Right forelimb (tissue), 1 donor: ENCODE measurements at places on chromosomes 16 and 17.

DNA sequence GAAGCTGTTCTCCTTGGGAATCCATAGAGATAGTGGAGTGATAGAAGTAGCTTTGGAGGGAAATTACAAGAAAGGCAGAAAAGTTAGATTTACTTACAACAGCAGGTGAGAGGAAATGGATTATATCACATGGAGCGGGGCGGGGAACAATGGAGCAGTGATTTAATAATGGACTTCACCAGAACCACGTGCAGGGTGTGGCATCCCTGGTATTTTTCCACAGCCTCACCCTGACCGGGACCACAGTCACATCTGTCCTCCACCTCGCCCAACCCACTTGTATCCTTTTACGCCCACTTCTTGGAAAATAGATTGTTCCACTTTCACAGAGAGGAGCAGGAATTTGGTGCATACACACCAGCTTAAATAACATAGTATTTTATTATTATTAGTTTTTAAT is 15.9 kb upstream of the CYB5B start:
- DNase-seq: no peak

DNA sequence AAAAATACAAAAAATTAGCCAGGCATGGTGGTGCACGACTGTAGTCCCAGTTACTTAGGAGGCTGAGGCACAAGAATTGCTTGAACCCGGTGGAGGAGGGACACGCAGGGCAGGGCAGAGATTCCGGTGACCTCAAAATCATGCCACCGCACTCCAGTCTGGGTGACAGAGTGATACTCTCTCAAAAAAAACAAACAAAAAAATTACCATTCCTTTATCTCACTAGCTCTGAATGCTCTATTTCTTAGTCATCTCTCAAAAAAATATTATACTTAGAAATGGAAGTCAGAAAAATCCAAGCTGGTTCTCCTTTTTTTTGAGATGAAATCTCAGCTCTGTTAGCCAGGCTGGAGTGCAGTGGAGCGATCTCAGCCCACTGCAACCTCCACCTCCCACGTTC is 40.8 kb downstream of the SPOP start:
- DNase-seq: no peak

DNA sequence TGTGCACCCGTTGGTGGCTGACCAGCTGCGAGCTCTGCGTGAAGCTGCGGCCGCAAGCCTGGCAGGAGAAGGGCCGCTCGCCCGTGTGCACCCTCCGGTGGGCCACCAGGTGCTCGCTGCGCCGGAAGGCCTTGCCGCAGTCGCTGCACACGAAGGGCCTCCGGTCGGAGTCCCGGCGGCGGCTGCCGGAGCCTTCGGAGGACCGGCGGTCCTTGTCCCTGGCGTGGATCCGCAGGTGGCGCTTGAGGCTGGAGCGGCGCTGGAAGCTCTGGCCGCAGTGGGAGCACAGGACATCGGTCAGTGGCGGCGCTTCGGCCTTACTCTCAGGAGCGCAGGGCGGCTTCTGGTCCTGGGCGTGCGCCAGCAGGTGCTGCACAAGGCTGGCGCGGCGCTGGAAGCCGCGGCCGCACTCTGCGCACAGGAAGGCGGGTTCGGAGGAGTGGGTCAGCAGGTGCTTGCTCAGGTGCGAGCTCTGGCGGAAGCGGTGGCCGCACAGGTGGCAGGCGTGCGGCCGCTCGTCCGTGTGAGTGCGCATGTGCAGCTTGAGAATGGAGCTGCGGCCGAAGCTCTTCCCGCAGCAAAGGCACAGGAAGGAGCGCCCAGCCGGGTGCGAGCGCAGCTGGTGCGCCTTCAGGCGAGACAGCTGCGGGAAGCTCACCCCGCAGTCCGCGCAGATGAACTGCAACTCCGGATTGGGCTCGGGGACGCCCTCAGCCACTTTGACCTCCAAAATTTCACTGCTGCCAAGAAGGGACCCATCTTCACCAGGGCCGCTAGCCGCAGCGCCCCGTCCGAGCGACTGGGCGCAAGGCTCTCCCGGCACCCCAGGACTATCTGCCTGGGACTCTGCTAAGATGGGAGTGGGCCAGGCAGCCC is 9.1 kb downstream of the ZSCAN10 start:
- no peak for DNase-seq

- DNase-seq: no peak
These were observed 28.3 kb upstream of the TEX2 start for GRCh38 chr17:64291268-64291851.

- DNase-seq: no peak
These were observed 17.0 kb downstream of the PIK3R5 start for GRCh38 chr17:8948462-8948861.

GRCh38 chr16:82236415-82236814 is 66.4 kb upstream of the MPHOSPH6 start:
- no peak for DNase-seq

DNA sequence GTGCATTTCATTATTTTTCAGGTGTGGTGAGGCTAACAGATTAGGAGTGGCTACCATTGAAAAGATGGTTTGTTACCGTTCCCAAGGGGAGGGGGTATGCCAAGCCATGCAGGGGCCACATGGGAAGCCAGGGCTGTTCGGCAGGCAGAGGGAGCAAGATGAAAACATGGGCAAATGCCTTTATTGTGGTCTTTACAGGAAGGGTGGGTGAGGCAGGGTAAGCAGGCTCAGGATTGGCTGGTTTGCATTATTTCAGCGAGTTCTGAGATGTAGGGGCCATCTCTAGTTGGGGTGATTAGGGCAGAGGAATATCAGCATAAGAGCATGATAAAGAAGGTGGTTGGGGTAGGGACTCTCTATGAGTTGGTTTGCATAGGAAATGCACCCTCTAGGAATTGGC is 117.6 kb downstream of the CCT6B start:
- DNase-seq: no peak

GRCh38 chr17:28144019-28144418 is 101.5 kb downstream of the NLK start:
- DNase-seq: no peak

GRCh38 chr17:78419970-78420815 is 41.7 kb downstream of the PGS1 start:
- DNase-seq: no peak

- DNase-seq: no peak
These were observed 9.9 kb downstream of the SLC5A11 start for GRCh38 chr16:24855678-24856077.

- DNase-seq: no peak
These were observed 184.4 kb downstream of the MAF start for GRCh38 chr16:79415983-79416640.

DNA sequence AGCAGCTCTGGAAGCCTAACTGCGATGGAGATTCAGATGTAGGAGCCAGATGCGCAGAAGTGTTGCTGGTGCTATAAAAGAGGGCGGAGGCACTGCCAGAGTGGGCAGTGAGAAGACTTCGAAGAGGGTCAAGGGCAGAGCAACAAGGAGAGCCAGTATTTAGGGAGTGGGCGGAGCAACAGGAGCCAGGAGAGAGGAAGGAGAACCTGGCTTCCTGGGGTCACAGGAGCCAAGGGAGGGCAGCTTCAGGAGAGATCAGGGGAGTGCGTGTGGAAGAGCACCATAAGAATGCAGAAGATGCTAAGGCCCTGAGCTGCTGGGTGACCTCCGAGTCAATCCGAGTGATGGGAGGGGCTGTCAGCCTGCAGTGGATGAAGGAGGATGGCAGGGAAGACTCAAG is 14.4 kb upstream of the MRPS23 start:
- DNase-seq: no peak

- no peak for DNase-seq
These were observed 63.5 kb upstream of the LGALS9 start for GRCh38 chr17:27567563-27567859.

DNA sequence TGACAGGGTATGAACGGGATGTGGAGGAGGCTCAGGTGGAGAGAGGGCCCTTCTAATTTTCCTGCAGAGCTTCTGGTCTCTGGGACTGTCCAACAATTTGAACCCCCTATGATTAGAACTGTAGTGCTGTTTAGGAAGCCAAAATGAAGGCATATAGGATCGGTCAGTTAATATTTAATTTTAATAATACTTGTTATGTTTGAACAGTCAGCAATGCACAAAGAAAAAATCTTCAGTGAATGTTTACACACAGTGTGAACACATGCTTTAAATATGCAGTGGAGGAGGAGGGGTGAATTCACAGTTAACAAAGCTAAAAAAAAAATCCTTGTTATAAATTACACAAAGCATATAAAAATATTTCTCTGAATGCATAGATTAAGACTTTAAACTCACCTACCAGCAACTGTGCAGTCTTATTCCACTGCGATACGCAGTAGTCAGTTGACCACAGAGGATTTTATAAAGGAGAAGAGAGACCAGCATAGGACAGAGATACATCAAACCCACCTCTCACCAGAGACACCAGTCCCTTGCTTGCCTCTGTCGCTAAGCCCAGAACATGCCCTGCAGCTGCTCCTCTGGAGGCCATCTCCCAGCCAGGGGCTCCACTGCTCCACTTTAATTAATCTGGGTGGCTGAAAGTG is 14.6 kb downstream of the ANKRD40 start:
- peak; percentile 32 for DNase-seq

DNA sequence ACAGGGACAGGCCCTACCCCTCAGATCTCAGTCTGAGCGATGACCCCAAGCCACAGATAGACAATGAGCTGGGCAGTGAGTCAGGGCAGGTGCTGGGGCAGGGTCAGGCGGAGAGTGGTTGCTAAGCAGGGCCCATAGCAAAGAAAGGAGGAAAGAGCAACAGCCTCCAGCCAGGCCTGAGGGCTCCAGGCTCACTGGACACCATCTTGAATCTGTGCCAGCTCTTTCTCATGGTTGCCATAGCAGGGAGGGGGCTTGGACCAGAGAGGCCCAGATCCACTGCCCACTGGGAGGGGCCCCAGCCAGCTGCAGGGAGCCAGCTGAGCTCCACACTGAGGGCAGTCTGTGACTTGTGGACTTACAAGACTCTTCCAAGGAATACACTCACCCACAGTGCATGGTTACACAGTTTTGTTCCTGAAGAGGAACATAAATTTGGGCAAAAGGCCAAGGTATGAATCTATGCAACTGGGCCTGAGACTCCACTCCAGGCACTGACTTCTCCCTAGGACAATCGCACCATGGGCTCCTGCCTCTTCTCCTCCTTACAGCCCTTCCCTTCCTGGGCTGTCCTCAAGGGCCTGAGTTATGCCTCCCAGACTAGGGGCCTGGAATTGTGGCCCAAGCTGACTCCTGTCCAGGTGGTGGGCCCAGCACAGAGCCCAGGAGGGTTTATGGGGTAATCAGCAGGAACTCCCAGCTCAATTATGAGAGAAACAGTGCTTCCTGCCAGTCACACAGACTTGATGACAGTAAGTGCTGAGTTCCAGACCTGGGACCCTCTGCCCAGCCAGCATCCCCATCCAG is 59.9 kb downstream of the BEAN1 start:
- DNase-seq: no peak

DNA sequence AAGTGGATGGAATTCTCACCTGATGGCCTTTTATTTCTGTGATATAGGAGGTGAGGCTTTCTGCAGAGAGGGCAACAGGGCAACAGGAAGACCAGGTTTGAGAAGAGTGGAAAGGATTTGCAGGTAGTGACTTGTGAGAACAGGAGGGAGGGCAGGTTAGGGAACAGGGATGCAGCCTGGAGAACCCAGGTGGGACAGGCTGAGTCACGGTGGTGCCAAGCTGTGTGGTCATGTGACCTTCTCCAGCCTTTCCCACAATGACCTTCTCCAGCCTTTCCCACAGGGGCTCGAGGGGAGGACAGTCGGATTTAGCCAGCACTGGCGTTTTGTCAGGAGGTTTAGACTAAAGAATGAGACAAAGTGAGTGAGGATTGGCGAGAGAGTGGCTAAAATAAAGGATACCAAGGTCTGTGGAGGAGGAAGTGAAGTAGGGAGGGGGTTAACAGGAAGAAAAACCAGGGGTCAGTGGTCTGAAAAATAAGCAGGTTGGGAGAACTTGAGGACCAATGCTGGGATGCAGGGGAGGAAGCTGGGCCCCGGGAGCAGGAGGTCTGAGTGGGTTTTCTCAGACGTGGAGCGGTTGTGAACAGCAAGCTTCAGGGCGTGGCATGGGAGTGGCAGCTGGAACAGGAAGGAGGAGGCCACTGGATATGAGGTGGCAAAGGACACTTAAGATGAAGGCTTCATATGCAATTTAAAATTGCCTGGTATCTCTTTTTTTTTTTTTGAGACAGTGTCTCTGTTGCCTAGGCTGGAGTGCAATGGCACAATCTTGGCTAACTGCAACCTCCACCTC is 37.7 kb downstream of the DNAH2 start:
- no peak for DNase-seq

DNA sequence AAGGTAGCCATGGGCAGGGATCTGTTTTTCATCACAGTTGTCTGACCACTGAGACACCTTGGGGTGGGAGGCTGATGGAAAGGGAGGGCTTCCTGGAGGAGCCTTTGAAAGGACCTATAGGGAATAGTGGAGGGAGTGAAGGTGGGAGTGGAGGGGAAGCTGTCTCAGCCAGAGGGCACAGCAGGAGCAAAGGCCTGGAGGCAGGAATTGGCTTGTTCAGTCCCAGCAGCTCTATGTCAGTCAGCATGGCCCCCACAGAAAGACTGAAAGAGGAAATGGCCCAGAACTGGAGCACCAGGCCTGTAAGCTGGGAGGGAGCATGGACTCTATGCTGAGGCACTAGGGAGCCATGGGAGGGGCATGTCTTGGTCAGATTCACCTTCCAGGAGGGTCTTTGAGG is 12.8 kb upstream of the CBFB start:
- DNase-seq: no peak

- DNase-seq: no peak
These were observed 41.6 kb downstream of the AHSP start for GRCh38 chr16:31569360-31569717.

GRCh38 chr17:45164734-45165269 is 3.1 kb downstream of the HEXIM2 start:
- no peak for DNase-seq

DNA sequence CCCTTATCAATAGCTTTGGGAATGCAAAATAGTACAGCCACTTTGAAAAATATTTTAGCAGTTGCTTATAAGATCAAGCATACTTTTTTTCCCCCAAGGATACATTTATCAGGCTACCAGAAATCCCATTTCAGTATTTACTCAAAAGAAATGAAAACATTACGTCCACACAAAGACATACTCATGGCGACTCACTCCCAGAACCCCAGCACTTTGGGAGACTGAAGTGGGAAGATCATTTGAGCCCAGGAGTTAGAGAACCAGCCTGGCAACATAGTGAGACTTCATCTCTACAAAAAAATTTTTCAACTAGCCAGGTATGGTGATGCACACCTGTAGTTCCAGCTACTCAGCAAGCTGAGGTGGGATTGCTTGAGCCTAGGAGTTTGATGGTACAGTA is 5.9 kb downstream of the SKA2 start:
- DNase-seq: no peak

GRCh38 chr16:82936941-82937551 is 310.3 kb downstream of the CDH13 start:
- no peak for DNase-seq

GRCh38 chr17:49616086-49616485 is 40.4 kb downstream of the NXPH3 start:
- no peak for DNase-seq
